ENCODE measurements at places on chromosomes 3 and 15.

GRCh38 chr3:141057436-141057835, 6.3 kb downstream of the SPSB4 start:
- DNase-seq = no peak

- DNase-seq = no peak
Measured at GRCh38 chr3:132843851-132844553, 121.8 kb upstream of the NPHP3 start.

DNA sequence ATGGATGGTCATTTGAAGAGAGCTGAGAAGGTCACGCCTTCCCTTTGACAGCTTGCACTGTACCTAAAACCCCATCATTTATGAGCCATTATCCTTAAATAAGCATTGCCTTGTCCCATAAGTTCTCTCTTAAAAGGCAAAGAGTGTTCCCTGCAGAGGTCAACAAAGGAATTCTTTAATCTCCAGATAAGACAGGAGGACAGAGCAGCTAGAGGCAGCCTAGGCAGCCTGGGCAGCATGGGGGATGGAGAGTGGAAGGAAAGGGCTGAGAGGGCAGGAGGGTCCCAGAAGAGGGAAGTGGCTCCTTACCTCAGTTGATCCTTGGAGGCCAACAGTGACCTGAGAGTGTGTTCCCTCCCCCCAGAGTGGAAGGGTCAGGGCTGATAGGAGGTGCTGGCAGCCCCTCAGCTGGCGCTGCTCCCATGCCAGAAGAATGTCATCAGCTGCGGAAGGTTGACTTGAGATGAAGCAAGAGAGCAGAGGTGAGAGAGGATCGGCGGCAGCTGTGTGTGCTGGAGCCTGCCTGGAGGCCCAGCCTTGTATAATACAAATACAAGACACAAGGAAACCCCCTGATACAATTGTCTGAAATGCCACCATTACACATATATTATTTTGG, 12.8 kb downstream of the KBTBD13 start:
- DNase-seq = no peak

DNA sequence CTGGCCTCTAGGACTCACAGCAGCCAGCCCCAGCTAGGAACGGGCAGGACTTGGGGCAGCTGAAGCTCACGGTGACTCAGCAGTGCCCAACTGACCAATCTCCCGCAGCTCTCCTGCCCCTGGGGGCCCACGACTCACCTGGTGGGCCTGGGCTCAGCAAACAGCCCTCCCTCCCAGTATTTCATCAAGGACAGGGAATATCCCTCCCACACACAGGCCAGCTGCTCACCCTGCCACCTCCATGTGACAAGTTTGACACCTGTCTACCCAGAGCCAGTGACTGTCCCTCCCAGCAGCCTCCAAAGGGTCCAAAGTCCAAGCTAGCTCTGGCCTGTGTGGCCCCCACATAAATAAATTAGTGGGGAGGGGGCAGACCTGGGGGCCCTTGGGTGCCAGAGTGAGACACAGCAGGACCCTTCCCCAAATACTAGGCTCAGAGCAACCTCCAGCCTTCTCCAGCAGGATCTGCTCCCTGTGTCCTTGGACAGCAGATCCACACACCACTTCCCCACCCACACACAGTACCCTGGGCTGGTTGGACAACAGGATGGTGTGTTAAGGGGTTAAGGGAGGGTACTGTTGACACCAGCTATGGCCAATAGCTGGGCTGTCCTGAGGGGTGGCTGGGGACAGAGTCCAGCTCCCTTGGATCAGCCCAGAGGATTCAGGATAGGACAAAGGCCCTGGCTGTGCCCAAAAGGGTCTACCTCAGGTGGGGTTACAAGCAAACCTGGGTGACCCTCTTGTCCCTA, 4.3 kb downstream of the GNAT1 start:
- DNase-seq = no peak

DNA sequence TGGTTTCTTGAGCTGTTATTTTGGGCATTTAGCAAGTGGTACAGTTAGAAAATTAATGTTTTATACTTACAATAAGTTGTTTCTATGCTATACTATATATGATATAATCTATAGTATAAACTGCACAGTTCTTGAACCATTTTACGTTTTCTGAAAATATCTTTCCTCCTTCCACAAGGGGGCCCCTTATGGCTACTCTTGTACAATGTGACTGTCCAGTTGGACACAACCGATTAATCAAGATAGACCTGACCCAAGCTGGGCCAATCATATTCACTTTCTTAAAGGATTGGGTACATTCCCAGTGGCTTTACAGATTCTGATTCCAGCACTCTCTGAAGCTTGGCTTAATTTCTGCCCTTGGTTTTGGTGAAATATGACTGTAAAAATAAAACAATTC, 953.4 kb downstream of the AGBL1 start:
- no peak for DNase-seq

- no peak for DNase-seq
Measured at GRCh38 chr3:145639875-145640274, 521.1 kb downstream of the PLOD2 start.

GRCh38 chr3:13053420-13053819, 19.8 kb downstream of the IQSEC1 start:
- DNase-seq = no peak

- DNase-seq = no peak
Measured at GRCh38 chr3:151974067-151974466, 100.6 kb downstream of the SUCNR1 start.

DNA sequence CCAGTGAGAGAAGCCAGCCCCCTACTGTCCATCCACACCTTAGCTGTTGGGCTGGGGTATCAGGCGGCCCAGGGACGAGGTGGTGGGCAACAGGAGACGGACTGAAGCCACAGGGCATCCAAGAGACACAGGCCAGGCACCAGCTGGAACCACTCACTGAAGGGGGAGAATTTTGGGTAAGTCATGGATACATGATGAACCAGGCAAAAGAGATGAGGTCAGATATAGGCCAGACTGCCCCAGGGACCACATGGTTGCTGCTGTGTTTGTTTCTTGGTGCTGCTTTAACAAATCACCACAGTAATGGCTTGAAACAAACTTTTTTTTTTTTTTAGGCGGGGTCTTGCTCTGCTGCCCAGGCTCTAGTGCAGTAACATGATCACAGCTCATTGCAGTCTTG, 66.4 kb downstream of the SEMA5B start:
- DNase-seq = no peak

GRCh38 chr3:147881933-147882332, 472.8 kb downstream of the ZIC1 start:
- no peak for DNase-seq

DNA sequence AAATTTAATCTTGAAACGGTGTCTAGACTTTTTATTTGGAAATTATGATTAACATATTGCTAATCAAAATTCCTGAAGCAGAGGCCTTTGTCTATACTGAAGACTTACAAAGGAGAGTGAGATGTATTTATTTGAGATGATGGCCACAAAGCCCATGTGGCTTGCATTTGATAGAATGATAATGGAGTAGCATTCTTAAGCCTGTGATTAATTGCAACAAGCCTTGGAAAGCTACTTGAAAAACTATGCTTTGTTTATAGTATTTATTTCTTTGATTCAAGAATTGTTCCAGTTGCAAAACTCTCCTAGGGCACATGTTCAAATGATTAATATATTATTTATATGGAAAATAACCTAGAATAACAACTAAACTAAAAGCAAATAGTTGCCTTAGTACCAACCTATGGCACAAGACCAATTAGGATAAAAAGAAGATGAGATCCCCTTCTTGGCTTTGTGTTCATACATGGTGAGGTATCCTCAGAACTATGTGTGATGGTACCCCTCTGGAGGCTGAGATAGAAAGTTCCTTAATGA, 244.1 kb upstream of the TBL1XR1 start:
- no peak for DNase-seq

DNA sequence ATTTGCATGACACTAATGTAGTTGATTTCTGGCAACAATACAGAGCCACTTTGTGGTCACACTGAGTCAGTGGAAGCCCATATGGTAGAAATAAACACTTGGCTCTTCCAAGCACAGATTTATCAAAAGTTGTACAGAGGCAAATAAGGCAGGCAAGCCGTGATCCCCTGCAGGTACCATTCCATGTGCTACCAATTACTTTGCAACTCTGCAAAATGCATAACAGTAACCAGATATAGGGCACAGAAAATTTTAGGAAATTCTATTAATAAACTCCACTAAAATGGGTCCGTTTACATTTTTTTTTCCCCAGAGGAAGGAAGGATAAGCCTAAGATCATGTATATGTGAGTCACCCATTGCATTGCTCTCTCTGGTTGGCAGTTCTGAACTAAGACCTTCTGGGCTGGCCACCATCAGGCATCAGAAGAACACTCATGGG, 103.1 kb upstream of the PTX3 start:
- DNase-seq = no peak

DNA sequence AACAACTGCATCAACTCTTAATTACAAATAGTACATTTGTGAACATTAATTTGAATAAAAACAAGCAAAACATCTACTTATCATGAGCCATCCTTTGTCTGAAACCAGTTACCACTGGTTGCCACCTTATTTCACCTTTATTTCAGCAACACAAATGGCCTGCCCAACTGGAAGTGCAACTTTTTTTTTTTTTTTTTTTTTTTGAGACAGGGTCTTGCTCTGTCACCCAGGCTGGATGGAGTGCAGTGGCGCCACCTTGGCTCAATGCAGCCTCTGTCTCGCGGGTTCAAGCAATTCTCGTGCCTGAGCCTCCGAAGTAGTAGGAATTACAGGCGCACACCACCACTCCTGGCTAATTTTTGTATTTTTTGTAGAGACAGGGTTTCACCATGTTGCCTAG, 13.1 kb downstream of the WDR82 start:
- no peak for DNase-seq

DNA sequence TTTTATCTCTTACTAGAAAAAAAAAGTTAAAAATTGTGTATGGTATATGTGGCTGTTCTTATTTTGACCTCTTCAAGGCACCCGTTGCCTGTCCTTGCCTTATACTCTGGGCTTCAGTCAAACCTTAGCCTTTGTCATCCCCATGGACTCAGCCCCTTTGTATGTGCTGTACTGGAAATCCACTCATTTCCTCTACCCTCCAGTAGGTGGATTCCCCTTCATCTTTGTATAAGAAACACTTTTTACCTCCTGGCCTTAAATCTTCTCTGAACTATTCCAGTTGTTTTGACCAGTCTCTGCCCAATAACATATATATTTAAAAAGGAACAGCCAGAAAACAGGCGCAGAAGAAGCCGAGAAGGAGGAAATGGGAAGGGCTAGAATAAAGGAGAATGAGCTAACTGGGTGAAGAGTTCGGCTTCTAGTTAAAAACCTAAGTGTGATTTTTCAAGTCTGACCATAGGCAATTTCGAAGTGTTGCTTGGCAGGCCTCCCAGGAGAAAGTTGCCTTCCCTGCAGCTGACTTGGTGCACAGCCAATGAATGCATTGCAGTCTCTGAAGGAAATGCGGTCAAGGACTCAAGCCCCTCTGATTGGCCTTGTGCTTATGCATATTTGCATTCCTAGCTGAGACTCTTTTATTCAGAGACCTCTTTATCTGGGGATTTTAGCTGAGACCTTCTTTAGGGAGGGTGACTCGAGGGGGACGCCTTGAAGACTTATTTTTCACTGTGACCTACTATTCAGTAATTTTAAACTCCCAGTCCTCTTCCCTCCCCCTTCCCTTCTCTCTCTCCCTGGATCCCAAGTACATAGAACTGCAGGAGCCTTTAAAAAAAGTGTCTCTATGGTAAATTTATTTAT, 277.4 kb downstream of the ROBO1 start:
- DNase-seq = no peak

DNA sequence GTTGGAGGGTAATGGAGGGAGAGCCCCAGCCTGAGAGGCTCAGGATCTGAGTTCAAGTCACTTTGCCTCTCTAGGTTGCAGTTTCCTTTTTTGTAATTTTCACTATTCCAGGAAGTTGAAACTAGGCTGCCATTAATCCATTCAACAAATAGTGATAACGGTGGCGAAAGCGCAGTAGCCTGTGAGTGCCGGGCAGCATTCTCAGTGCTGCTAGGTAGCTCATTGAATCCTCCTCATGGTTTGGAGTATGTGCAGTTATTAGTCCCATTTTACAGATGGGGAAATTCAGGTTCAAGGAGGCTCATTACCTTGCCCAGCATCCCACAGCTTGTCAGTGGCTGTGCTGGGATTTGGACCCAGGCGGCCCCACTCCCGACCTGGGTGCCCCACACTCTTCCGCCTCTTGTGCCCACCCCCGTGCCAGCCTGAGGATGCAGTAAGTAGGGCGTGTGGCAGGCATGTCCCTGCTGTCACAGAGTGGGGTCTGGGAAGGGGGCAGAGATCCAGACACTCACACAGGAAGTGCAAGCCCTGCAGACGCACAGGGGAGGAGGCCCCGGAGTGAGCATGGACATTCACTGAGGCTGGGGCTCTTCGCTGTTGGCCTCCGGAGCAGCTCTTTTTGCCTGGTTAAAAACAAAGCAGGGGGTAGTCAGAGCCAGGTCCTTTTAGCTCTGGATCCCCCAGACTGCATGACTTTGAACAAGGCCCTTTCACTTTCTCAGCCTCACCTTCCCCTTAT, 58.8 kb downstream of the SLC6A6 start:
- no peak for DNase-seq

DNA sequence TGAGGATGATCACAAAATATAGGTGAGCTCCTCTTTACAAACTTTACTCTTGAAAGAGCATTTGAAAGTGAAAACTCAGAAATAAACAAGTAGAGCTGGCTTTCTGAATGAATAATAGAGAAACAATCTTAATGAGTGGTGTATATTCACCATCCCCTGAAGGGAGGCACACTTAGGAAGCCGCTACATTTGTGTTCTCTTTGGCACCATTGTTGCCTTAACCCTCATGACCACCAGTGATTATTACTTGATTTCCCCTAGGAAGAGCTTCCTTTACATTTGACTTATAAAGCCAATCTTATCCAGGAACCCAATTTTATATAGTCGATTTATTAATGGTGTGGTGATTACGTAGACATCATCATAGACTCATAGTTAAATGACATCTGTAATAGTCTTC, 883.9 kb downstream of the TBL1XR1 start:
- DNase-seq = no peak

GRCh38 chr3:20857636-20858035, 671.6 kb upstream of the SGO1 start:
- no peak for DNase-seq

DNA sequence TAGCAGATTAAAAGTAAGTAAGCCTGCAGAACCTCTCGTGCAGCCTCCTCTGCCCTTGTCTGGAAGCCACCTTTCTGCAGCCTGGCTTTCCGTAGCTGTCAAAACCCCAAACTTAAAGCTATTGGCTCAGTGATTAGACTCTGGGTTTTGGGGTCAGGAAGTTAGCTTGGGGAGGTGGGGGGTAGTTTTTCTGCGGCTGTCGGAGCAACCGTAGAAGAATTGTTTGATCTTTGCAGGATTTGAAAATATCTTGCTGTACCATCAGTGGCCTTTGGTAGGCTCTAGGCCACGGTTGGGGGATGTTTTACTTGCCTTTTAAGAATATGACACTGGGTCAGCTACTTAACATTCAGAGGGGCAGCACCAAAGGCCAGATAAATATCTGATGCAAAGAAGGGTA, 88.4 kb upstream of the RASGRP1 start:
- no peak for DNase-seq
